ENCODE measurements at places on chromosomes 1 and 21. TPM values are rescaled to one million over a fixed set of nuclear protein-coding genes. Genes with fewer than 3 reads are reported as not detected.

KRTAP11-1 gene
- not detected for total RNA-seq

SHISAL2A gene
- total RNA-seq, result not detected

DMBX1 gene
- not detected for total RNA-seq

OR2L5 gene
- not detected for total RNA-seq

HUNK gene
- 0.92 TPM for total RNA-seq

IVL gene
- not detected for total RNA-seq

TMEM269 gene
- 0.20 TPM for total RNA-seq

DNA sequence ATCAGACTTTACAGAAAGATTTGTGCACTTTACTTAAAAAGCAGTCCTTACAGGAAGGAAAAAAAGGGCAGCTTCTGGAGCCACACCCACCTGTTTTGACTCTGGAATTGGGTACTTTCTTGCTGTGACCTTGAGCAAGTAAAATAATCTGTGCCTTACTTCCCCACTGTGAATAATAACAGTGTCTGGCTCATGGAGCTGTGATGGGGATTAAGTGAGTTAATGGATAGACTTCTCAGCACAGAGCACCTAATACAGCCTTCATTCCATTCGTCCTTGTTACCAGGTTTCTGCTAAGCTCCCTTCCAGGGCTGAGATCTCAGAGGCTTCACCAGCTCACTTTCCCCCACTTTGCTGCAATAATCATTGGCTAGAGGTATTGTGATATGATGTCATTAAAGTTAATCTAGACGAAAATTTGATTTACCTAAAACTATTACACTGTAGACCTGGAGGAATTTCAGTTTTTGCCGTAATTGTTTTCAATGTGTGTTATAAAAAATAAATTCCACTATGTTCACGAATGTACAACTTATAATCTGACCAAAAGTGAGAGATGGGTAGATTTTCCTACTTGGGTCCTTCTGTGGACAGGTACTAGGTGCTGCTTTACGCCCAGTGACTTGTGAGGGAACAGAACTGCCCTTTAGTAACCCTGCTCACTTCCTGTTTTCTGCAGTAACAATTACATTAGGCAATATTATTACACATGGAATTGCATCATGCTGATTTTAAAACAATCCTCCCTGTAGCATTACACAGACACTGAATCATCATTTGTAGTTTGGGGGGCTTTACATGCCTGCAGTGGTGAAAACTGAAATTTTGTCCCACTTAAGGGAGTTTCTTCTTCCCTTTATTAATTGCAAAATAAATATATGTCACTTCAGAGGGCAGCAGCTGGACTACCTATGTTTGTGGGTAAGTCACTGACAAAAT is 19.7 kb upstream of the ABCG1 start:
- no peak for DNase-seq

- DNase-seq, result no peak
These were observed at the start of gene OPRD1 for GRCh38 chr1:28811766-28812668. Gene OPRD1, plus strand, starts transcription at chr1:28812170. Its CDS starts 214 bp downstream, at chr1:28812384.

GRCh38 chr1:223088713-223089240 is 54.3 kb downstream of the TLR5 start:
- DNase-seq, result no peak

- no peak for DNase-seq
These were observed 89.9 kb upstream of the KAZN start for GRCh38 chr1:14508613-14509012.

GRCh38 chr1:30089024-30089430 is 634.4 kb downstream of the MATN1 start:
- no peak for DNase-seq

DNA sequence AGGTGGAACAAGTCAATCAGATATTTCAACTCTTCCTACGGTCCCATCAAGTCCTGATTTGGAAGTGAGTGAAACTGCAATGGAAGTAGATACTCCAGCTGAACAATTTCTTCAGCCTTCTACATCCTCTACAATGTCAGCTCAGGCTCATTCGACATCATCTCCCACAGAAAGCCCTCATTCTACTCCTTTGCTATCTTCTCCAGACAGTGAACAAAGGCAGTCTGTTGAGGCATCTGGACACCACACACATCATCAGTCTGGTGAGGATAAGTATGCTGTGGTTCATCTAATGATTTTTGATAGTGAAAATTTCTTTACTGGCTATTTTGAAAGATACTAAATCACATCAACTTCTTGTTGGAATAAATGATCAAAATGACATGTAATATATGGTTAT is 67.7 kb upstream of the MPC2 start:
- no peak for DNase-seq

GRCh38 chr1:218347723-218348627 is 2.8 kb downstream of the TGFB2 start:
- DNase-seq, result no peak

Data from chondrocyte (in vitro differentiated cells).